NCI-H1092 treated with DMSO at 0.1 percent for 48 hours (cell line): ENCODE measurements at places on chromosomes 6 and 20.

DNA sequence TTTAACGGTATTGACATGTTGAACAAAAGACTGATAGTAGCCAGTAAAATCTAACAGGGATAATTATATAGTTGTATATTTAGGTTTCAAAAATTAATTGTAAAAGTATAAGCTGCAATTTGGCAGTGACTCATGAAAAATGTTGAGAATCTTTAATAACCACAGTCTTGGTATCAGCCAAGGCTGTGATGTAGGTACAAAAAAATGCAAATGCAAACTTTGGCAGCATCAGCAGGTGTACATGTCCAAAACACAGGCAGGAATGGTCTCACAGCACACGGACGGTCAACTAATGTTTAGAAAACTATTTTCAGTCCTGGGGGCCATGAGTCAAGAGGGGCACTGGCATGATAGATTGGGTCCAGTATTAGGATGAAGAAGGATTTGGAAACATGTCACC is 58.5 kb upstream of the BEND3 start:
- no peak for DNase-seq

DNA sequence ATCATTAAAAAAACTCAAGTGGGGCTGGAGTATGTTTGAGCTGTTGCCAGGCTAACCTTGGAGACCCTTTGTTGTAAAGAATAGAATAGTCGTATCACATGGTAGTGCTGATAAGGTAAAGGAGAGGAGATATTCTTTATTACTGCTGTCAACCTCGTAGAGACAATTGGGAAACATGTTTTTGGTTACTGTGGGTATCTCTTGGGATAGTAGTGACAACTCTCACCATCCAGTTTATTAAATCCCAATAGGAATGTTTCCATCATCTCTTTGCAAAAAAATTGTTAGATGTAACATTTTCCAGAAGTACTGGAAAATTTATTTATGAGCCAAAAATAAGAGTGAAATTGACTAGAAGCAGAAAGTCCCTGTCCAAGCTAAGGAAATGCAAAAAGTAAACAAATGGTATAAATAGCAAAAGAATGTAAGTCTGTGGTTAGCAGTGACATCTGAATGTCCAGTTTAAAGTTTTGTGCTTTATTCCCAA is 829.3 kb upstream of the CITED2 start:
- DNase-seq: peak; percentile 52

GRCh38 chr6:113121571-113121970 is 735.6 kb upstream of the MARCKS start:
- no peak for DNase-seq

DNA sequence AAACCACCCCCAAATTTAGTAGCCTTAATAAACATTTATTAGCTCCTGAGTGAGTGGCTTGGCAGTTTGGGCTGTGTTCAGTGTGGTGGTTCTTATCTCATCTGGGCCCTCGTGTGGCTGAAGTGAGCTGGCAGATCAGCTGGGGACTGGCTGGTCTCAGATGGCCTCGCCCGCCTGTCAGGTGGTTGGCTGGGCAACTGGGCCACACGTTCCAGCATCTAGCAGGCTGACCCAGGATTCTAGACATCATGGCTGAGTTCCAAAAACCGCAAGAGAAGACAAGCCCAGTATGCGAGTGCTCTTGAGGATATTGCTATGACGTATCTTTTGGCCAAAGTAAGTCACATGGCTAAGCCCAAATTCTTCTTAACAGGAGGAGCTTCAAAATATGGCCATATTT is 28.9 kb downstream of the EIF2S2 start:
- DNase-seq: no peak

DNA sequence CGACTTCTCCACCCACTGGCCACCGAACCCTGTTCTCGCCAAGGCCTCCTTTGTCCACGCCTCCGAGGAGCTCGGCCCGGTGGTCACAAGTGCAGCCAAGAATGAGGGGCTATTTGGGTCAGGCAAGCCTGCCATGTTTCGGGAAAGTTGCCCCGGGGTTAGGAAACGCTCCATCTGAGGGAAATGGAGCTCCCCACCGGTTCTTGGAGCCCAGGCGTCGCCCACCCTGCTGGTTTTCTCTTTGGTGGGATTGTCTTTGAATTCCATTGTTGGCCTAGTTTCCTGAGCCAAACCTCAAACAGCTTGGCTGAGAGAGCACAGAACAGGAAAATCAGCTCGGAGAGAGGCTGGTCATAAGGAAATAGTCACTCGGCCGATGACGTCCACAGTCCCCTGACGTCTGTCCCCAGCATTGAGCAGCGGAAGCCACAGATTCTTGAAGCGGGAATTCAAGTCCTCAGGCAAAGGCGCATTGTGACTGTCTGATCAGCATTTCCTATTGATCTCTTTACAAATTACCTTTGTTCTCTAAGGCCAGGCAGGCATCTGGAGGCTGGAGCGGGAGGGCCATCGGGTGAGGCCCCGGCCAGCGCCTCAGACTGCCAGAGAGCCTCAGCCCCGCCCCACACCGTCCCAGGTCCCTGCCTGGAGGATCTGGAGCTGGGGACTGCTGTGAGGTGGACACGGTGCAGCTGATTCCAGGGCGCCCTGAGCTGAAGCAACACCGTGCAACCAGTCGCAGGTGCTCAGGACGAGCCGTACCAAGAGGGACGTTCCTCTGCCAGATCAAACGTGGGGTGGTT is 138.6 kb downstream of the DLL1 start:
- peak; percentile 76 for DNase-seq

DNA sequence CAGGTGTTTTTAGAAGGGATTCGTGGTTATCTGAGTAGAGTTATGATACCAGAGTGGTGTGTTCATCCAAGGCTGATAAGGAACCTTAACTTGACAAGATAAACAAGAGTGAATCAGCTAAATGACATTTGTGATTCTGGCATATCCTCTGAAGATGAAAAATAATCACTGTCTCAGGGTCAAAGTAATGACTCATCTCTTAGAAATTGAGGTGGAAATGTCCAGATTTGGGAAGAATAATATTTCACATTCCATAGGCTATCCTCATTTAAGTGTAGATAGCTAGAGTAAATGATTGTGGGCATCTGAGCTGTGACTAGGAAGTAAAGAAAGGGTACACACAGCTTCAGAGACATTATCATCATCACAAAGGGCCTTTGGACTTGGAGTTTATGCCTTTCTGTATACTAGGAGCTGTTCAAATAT is 255.7 kb downstream of the GJA1 start:
- no peak for DNase-seq

GRCh38 chr6:53727748-53728147 is 62.2 kb upstream of the KLHL31 start:
- no peak for DNase-seq

DNA sequence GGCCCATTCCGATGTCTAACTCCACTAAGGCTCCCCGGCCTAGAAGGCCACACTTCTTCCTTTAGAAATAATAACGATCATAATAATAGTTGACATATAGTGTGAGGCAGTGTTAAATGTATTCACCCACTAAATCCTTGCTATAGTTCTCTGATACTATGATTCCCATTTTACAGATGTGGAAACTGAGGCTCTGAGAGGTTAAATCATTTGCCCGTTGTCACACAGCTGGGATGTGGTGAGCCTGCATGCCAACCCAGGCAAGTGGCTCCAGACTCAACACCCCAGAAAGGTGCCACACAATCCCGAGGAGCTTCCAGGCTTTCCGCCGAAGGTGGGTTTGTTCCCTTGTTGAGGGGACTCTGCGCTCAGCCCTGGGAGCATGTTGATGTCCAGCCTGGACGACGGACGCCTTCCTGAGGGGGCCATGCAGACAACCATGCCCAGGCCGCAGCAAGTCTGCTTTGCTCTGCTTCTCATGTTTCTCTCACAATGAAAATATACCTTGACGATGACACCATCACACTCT is 104.6 kb upstream of the CDYL start:
- no peak for DNase-seq

- DNase-seq: no peak
Measured at GRCh38 chr6:90894285-90895130, 307.6 kb upstream of the MAP3K7 start.

- DNase-seq: no peak
Measured at GRCh38 chr6:26403893-26404292, 1.8 kb downstream of the BTN3A1 start.

- peak; percentile 35 for DNase-seq
Measured at GRCh38 chr6:33700391-33701050, 11.0 kb downstream of the UQCC2 start.

GRCh38 chr6:22024973-22025467 is 271.8 kb downstream of the PRL start:
- DNase-seq: no peak

DNA sequence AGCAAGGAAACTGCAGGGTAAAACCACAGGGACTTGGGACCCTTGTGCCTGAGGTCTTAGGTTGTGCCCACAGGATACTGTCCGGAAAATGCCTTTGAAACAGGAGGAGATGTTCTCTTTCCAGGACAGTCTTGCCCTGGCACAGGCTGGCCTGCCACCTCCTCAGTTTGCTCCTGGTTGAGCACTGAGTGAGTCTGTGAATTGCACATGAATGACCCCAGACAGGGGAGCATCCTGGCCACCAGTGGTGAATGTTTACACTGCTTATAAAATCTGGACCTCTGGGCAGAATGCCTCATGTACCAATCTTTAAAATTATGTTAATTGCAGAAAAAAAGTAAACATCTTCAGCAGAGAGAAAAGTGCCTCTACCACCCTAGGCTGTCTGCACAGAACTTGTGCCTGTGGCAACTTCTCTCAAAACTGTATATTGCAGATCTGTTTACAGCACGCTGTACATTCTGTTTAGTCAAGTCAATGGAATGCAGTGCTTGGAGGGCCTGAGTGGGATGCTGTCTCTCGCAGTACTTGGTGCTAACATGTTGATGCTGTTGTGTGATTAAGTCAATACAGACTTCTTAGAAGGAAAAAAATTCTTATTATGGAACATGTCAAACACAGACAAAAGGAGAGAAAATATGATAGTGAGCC is 242.1 kb downstream of the SOD2 start:
- DNase-seq: no peak

DNA sequence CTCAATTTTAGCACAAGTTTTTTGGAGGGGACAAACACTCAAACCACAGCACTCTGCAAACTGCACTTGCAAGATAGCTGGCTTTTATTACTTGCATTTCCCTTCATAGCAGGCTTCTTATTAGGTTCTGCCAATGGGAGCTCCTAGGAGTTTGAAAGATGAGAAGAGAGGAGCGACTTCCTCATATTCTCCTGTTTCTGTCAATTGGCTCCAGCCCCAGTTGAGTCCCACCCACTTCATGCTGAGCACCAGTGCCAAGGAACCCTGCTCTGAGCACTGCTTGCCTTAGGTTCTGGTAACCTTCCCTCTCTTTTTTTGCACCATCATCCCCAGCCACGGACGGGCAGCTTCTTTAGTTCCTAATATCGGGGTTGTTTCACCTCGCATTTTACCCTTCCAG is 67.9 kb downstream of the PSMB1 start:
- no peak for DNase-seq

DNA sequence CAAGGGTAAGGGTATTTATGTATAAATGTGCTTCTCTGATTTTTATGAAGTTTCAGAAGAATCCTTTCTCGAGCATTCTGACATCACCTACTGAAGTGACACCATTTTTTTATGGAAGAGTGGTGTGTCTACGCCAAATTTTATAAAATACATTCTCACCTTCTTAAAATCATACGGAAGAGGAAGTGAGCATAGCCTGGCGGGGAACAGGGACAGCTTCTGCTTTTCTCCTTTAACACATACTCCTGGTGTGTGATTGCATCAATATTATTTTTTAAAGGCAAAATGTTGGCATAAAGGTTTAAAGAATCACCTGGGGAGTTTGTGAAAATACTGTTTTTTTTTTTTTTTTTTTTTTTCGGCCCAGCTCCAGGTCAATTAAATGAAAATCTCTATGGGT is 733.6 kb upstream of the MAN1A1 start:
- DNase-seq: no peak

- no peak for DNase-seq
Measured at GRCh38 chr20:38453941-38454340, 18.7 kb upstream of the RALGAPB start.

- no peak for DNase-seq
Measured at GRCh38 chr20:24580006-24580405, 110.6 kb downstream of the SYNDIG1 start.

GRCh38 chr20:20641783-20642182 is 70.7 kb downstream of the RALGAPA2 start:
- DNase-seq: no peak

DNA sequence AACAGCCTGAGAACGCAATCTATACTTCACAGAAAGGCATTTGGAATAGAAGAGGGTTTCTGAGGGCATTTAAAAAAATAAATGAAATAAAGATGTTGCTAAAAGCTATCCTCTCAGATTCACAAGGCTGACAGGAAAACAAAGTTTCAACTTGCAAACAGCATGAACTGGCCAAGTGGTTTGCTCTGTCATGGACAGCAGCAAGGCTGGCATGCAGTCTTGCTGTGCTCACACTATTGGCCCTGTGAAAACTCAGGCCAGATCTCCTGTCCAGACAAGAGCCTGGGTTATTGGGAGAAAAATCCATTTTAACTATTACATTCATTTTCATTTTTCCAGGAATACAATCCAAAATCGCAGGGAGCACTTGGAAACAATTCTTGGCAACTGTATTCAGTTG is 506.2 kb upstream of the SLC35B3 start:
- no peak for DNase-seq

DNA sequence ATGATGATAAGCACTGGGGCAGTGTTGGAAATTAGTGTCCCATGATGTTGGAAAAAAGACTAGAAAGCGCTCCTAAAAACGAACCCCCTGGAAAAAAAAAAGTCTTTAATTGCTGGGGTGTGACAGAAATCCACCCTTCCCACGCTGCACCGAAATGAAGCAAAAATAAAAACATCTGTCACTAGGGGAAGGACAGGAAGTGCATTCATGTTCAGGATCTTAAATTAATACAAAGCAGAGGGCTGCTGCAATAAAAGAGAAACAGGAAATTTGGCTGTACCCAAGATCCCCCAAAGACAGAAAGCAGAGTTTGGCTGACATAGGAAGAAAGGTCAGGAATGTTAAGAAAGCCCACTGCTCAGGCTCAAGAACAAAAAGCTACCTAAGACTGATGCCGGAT is 333.9 kb downstream of the TBC1D32 start:
- no peak for DNase-seq
